Activated B cell treated with CpG ODN at 0.5 μM for 24 hours (primary cell): ENCODE measurements at places on chromosomes 12 and 14.

- DNase-seq: no peak
Measured at GRCh38 chr14:53955671-53956426, 776 bp downstream of the BMP4 start.

DNA sequence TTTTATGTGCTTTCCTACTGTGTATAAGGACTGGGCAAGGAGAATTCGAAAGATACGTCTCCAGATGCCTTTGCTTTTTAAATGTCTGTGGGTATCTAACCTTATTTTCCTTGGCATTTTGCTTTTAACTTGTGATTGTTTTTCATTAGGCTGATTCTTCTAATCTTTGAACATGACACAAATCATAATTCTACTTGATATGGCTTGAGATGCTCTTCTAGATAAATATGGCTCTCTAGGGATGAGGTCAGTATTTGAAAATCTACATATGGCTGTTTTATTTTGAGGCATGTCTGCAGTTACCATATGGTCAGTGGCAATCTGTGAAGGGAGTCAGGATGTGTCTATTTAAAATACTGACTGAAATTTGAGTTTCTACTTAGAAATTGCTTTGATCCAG, 139.2 kb downstream of the SLC2A13 start:
- DNase-seq: no peak

DNA sequence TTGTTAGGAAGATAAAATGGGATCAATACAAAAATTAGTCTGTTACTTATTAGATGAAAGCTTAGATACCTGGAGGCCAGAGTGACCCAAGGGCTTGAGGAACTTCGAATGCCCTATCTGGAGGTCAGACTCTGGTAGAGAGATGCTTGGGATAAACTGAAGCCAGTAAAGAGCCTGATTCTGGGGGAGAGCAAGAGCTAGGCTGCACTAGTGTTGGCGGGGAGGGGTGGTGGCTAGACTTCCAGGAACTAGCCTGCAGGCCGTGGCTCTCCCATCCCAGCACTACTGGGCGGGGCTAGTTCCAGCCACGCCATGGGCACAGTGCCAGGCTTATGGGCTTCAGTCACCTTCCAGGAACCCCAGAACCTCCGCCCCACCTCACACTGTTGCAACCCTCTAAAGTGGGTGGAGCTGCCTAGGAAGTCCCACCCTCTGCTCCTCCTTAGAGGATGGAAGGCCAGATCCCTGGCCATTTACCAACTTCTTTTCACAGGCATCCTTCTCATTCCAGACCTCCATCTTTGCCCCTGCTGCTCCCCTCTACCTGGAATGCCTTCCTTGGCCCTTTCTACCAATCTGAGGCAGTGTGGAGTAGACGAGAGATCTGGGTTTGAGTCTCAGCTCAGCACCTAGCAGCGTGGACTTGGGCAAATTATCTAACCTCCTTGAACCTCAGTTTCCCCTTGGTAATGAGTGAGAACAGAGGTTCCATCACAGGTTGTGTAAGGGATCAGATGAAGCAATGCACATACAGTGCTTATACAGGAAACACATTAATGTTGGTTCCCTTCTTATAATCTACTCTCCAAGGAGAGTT, 6.3 kb upstream of the NFE2 start:
- no peak for DNase-seq

GRCh38 chr14:91870001-91870400, 2.7 kb upstream of the TC2N start:
- no peak for DNase-seq

- DNase-seq: no peak
Measured at GRCh38 chr14:51600658-51601057, 51.1 kb upstream of the FRMD6 start.

GRCh38 chr14:96049932-96050331, 10.8 kb downstream of the C14orf132 start:
- DNase-seq: no peak

DNA sequence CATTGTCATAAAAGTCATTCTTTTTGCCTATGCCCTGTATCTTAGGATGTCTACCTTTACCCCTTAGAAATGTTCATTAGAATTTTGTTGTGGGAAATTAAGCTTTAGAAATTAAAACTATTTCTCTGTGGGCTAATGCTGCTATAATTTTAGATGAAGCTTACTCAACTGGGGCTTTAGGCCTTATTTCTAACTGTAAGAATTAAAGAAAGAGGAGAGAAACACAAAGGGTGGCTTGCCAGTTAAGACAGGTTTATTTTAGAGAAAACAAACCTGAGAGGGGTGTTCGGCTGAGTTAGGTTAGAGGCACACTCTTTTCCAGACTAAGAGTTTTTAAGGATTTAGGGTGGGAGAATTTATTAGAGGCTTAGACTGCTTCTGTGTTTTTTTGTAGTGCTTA, 6.4 kb downstream of the TRIP11 start:
- DNase-seq: no peak

- no peak for DNase-seq
Measured at GRCh38 chr12:21509768-21510167, 8.2 kb downstream of the GOLT1B start.

DNA sequence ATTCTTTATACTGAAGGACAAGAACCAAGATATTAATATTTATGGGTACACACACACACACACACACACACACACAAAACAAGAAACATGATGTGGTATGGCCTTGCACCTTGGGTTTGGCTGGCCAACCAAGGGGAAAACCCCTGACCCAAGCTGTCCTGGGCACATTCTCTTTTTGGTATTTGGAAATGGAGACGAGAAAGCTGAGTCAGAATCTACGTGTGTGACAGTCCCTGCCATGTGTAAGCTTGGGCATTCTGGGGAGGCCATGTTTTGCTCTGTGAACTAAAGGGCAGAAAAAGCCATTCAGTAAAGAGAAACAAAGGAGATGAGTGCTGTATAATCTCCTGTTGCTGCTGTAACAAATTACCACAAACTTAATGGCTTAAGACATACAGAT, 35.6 kb downstream of the PTGER2 start:
- DNase-seq: no peak

GRCh38 chr14:98170575-98170974, 1101.4 kb downstream of the BCL11B start:
- DNase-seq: no peak

- DNase-seq: no peak
Measured at GRCh38 chr14:37810094-37810801, 214.8 kb downstream of the TTC6 start.

- DNase-seq: no peak
Measured at GRCh38 chr14:99737451-99737951, 53.4 kb downstream of the CYP46A1 start.

DNA sequence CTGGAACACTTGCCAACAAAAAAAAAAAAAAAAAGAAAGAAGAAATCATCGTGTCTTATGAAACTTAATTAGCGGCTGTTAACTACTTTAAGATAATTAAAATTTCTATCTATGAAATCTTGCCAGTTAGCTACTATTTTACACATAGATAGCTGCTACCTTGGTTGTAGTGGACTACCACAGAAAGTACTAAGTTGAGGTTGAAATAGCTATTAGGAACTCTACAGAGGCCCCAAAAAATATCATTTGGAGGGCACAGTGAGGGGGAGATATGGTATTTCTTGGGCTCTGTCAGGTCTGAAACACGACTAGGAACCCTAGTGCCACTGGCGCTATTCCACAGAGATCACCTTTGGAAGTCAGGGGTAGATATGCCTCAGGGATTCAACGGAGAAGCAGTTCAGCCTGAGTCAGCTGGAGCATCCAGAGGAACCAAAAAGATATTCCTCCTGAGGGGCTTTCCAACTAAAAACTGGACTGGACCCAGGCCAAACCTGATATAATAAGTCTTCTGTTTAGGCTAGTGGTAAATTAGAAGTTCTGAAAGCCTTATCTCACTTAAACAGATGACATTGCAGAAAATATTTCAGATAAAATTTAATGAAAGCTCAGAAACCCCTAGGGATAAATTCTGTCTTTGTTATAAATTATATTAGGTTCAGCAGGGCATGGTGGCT, 126.1 kb downstream of the EPS8 start:
- DNase-seq: no peak

DNA sequence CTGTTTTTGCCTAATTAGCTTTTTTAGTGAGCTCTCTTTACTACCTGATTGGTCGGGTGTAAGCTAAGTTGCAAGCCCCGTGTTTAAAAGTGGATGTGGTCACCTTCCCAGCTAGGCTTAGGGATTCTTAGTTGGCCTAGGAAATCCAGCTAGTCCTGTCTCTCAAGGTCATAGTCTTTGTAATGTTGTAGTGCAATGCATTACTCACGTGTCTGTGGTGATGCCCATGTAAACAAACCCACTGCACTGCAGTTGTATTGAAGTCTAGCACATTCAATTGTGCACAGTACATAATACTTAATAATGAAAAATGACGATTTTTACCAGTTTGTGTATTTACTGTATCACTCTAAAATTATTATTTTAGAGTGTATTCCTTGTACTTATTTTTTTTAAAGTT, 335.5 kb downstream of the NUAK1 start:
- DNase-seq: no peak

DNA sequence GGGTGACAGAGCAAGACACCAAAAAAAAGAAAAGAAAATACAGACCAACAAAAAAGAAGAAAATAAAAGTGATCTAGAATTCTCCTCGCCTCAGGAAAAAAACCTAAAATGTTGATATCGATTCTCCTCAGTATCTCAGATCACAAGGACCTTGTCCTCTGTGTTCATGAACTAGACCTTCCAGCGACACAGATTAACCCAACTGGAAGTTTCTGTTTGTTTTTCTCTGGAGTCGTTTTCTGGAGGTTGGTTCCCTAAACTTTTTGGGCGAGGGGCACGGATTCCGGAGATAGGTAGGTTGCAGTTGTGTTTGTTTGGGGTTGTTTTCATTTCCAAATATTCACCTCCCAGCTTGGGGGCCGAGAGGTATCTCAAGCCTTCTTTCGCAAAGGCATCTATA, 559 bp upstream of the RFC5 start:
- no peak for DNase-seq
